ENCODE measurements at places on chromosomes 4 and X.

GRCh38 chrX:97538745-97539144 is 655.0 kb downstream of the RPA4 start:
- DNase-seq = no peak

DNA sequence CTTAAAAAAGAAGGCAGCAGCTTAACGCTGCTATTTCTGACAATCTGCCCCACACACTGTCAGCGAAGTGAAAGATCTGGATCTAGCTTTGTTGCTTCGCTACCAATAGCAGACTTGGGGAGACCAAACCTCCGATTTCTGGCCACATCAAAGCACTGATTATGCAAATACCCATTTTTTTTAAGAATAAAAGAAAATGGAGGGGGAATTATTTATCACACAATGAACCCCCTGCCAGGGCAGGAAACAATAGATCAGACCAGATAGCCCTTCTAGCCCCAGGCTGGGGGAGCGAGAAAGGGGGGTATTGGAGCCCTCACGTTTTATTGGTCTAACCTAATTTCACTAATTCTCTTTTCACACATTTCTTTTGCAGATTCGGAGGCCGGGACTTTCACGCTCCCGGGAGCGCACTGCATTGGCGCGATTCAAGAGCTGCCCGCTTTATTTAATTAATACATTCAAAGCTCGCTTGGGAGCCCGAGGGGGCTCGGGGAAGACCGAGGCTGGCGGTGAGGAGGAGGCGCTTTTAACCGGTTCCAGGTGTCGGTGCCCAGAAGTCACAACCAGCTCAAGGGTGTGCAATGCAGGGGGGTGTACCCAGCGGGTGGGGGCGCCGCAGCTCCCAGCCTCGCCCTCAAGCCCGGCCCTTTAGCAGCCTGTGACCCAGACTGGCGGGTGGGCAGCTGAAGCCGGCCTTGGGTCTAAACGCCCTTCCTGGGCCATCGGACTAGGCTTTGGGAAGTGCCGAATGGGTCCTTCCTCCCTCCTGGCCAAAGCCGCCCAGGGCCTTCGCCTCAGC is 5.5 kb downstream of the NEUROG2 start:
- no peak for DNase-seq

GRCh38 chr4:8267077-8267476 is 2.5 kb upstream of the HTRA3 start:
- DNase-seq = no peak

DNA sequence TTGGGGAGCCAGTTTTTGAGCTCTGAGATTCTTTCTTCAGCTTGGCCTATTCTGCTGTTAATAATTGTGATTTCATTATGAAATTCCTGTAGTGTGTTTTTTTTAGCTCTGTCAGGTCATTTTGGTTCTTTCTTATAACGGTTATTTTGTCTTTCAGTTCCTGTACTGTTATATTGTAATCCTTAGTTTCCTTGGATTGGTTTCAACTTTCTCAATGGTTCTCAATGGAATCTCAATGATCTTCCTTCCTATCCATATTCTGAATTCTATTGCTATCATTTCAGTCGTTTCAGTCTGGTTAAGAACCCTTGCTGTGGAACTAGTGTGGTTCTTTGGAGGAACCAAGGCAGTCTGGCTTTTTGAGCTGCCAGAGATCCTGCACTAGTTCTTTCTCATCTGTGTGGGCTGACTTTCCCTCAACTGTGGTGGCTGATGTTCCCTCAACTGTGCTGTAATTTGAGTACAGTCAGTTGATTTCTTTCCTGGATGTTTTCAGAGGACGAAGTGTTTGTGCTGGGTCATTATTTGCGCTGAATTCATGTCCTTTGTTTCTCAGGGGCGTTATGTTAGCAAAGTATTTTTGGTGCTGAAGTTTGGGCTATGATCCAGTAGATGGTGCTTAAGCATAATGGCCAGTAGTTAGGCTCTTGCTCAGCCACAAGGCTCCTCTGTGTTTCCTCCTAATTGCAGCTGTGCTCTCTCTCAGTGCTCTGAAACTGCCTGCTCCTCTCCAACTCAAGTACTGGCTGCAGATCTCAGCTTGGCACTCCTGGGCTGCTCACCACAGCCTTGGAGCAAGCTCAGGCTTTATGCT is 27.5 kb downstream of the ENPEP start:
- DNase-seq = no peak

DNA sequence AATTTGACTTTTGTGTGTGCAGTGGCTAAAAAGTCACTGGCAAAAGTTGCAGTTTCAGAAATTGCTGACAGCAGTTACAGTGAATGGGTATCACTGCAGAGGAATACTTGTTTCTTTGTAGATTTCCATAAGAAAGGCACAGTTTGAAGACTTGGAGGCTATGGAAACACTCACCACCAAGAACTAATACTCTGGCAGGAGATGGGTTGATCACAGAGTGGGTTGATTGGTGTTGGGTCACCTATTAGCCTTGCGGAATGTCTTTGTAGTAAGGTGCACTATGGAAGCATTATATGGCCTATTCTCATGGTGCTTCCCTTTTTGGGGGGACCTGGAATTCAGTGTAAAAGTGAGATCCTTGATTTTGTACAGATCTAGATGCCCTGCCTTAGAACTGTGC is 502.8 kb downstream of the CFAP47 start:
- no peak for DNase-seq

GRCh38 chr4:30716681-30717207 is 3.4 kb upstream of the PCDH7 start:
- no peak for DNase-seq

DNA sequence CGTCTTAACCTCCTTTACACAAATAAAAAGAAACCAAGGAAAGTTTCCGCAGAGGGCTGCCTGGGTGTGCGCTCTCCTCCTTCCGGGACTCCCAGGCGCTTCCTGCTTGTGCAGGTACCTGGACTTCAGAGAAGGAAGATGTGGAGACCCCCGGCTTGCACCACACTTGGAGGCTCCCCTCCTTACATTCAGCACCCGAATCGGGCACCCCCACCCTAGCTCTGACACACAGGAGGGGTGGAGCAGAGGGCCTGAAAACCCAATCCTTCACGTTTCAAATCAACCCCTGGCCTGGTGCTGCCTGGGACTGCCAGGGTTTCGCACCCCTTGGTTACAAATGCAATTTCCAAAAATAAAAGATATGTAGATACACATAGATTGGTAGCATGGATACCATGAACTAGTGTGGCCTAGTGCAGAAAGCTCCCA is 3.1 kb downstream of the NKX3-2 start:
- DNase-seq = no peak

- no peak for DNase-seq
Observed at GRCh38 chrX:139191746-139192385, 338.7 kb upstream of the F9 start.

Measured in A172 (cell line).